CD4-positive, alpha-beta T cell treated with Interleukin-17A for 1 hour (primary cell): ENCODE measurements at places on chromosomes 7 and 10.

DNA sequence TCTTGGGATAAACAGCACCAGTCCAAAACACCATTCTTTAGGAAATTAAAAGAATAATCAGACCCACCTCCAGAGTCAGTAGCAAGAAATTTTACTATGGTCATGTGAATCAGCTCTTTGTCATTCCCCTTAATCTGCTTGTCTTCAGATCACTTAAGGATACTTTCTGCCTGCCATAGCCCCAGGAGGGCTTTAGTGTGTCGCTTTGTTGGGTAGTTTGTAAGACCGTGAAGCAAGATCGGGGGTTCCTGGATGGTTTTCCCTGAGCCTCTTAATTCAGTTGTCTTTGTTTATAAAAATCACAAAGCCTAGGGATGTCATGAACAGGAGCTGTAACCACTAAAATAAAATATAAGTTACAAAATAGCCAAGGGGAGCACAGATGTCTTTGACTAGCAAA is 223.6 kb downstream of the RELN start:
- no peak for DNase-seq

DNA sequence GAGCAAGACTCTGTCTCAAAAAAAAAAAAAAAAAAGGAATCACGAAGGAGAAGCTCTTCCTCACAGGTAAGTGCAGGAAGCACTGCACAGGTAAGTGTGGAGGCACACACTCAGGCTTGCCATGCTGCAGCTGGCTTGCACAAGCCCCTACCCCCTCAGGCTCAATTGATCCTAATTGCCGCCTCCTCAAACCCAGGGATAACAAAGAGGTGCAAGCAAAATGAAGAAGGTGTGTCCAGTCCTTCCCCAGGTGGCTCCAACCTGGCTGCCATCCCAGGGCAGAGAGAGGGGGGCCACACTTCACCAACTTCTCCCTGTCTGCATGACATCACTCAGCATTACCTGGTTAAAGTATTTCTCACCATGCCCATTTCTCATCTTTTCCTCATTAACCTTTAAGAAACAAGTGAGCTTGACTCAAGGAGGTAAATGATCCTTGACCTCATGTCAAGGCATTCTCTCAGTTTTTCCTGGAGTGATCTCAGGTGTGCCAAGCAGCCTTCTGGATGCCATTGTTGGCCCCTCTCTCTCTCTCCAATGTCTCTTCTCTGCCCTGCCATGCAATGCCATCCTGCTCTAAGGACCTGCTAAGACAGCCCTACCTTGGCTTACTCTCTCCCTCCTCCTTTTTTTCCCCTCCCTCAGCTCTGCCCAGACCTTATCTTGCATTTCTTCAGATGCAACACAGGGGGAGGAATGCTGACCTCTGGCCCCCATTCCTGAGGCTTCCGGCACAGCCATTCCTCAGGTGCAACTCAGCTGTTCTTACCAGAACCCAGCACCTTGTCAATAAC is 13.0 kb upstream of the TRPV6 start:
- no peak for DNase-seq

DNA sequence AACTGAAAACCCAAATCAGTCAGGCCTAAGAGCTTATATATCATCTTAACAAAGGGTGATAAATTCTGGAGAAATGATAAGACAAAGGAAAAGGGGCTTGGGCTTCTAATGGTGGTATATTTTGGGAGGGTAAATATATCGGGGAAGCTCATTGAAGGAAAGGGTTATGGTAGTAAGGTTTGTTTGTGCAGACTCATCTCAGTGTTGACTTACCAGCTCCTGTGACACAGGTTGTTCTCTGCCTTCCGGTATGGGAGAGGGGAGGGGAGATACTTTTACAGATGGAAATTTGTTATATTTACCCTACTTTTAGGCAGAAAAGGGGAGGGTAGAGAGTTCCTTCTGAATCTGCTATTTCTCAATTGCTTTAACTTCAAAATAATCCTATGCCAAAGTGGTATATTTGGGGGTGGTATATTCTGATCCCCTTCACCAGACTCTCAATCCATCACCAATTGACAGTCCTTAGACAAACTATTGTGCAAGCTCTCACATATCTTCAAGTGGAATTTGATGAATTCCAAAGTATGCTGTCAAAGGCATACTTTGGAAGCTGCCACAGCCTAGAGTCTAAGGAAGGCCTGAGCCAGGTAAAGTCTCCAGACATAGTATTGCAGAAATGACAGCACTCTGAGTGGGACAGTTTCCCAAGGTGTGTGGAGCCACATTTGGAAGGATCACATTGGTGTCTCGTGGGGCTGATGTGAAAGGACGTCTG is 13.3 kb upstream of the PAPSS2 start:
- no peak for DNase-seq

- no peak for DNase-seq
Measured at GRCh38 chr7:101556453-101556968, 72.6 kb downstream of the MYL10 start.

DNA sequence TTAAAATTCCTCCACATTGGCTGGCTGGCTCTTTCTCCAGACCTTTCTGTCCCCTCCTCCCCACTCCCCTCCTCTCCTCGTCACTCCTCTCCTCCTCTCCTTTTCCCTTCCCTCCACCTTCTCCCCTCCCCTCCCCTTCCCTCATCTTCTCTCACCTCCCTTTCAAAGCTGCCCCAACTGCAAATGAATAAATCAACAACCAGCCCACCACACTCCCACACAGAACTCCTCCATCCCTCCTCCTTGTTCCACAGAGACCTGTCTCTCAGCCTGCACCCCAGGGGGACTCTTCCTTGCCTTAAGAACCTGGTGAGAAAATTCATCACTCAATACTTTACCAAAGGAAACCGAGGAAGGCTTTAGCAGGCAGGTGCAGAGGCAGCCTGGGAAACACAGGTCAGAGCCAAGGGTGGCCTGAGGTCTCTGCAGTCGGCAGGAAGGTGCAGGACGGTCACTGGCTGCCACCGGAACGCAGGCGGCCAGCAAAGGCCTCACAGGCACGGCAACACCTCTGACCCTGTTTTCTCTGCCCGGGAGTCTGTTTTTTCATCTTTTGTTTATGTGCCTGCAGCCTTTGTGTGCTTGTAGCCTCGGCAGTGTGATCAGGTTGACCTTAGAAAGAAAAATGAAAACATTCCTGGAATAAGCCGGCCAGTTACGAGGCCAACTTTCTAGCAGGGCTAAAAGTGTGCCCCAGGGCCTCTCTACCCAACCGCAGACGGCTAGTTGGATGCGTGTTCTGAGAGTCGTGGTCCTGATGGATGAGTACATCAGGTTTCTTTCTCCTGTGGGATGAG is 207.6 kb upstream of the KLF6 start:
- no peak for DNase-seq

DNA sequence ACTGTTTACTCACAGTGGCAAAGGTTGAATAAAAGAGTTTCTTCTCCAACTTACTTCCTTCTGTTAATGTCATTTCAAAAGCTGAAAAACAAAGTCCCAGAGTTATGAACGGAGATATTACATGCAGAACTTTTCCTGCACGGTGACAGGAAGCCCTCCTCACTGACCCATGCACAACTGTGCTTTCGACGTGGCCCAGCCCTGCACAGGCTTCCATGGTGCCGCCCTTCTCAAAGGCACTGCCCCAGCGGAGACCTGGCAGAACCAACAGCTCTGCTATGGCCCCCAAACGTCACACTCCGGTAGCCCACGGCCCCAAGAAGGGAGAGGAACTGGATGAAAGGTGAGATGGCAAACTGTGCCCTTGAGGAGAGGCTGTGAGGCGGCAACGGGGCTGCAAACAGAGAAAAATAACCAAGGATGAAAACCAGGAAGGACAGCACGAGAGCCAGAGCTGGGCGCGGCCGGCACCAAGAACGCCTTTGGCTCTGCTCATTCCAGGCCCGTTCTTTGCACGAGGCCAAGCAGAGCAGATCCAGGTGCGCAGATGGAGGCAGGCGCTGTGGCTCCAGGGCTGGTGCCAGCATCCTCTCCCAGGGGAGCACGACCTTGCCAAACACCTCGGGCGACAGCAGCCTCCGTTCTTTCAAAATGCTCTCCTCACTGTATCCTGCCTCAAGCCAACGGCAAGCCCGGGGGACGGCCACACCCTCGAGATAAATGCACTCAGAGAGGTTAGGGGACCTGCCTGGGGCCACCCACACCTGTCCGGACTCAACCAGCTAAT is 7.0 kb upstream of the FUOM start:
- no peak for DNase-seq

DNA sequence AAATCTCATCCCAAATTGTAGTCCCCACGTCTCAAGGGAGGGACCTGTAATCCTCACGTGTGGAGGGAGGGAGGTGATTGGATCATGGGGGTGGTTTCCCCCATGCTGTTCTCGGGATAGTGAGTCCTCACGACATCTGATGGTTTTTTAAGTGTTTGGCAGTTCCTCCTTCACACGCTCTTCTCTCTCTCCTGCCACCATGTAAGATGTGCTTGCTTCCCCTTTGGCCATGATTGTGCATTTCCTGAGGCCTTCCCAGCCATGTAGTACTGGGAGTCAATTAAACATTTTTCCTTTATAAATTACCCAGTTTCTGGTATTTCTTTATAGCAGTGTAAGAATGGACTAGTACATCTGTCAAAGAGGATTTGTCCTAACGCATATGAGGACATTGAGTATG is 59.5 kb downstream of the RGS10 start:
- DNase-seq = no peak

DNA sequence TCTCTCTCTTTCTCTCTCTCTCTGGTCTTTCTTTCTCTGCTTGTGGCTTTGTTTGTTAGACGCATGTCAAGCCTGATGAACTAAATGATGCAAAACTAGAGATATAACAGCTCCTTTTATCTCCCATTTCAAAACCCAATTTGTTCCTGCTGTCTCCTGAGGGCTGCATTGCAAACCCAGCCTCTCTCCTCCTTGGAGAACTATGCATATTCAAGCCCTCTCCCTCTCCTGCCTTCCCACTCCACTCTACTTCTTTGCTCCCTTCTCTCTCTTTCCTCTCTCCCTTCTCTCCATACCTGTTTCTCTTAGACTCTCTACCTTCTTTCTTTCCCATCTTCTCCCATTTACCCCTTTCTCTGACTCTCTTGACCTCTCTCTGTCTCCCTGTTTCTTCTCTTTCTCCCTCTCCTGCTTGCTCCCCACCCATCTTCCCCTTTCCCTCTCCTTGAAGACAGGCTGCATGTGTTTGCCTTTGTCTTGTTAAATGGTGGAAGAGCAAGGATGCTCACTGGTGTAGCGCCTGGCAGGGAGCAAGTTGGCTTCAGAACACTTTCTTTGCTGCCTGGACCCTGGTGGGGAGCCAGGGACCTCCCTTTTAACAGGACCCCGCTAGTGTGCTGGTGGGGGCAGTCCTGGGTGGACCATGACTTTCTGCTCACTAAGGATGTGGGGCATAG is 142.9 kb downstream of the CDH23 start:
- no peak for DNase-seq

DNA sequence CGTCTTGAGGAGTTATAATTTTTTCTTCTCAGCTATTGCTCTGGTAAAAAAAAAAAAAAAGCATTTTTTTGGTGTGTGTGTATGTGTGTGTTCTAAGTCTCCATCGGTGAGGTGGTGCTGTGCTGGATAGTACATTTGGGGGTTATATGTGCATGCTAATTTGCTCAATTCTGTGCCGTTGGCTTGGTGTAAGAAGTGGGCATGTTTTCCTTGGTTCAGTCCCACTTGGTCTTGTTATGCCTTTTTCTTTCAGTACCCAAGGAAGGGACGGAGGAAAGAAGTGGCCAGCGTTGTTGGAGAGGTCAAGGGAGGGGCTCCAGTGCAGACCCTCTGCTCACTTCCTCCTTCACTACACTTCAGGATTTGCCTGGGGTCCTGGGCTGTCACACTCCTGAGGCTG is 20.4 kb downstream of the LRMDA start:
- DNase-seq = no peak

GRCh38 chr10:91249700-91250099 is 29.2 kb downstream of the PCGF5 start:
- DNase-seq = no peak

- DNase-seq = no peak
Measured at GRCh38 chr7:38168890-38169570, 9.0 kb upstream of the STARD3NL start.

GRCh38 chr10:19449860-19450259 is 366.4 kb upstream of the PLXDC2 start:
- no peak for DNase-seq

GRCh38 chr10:86664341-86665217 is 3.7 kb upstream of the LDB3 start:
- no peak for DNase-seq

- no peak for DNase-seq
Measured at GRCh38 chr10:56722912-56723311, 361.9 kb upstream of the ZWINT start.

DNA sequence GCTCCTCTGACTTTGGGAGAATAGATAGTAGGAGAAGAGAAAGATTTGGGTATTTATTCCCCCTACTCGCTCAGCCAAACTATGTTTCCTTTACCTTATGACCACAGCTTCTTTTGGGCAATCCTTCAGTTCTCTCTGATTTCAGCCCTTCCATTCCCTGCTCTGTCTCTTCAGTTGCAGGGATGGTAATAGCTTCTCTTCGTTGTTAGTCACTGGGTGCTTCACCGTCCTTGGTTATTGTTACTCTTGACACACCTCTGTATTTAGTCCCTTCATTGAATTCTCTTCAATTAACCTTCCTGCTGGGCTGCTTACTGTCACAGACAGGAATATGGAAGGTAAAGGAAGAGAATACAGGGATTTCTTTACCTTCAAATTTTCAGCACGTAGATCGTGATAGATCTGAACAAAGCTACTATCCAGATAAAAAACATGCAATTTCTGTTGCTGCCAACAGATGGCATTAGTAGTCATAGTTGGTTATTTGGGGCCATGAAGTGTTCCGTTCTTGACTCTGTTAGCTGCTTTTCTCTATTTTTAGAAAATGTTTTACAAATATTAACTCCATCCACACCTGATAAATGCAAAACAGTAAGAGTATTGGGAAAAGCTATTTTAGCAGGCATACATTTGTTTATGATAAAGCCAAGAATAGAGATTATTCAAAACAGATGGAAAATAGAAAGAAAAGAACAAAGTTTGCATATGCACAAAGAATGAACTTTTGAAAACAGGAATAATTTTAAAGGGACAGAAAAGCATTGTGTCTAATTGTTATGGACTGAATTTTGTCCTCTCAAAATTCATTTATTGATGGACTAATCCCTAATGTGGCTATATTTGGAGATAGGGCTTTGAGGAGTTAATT is 14.0 kb upstream of the PTTG1IP2 start:
- DNase-seq = peak; percentile 52

- no peak for DNase-seq
Measured at GRCh38 chr7:115417662-115418061, 495.8 kb downstream of the MDFIC start.

GRCh38 chr10:17880601-17881000 is 71.1 kb upstream of the SLC39A12 start:
- DNase-seq = no peak

GRCh38 chr7:21962677-21963076 is 17.0 kb upstream of the CDCA7L start:
- no peak for DNase-seq
